ENCODE measurements at places on chromosomes 1 and 21. TPM values are rescaled to one million over a fixed set of nuclear protein-coding genes. Genes with fewer than 3 reads are reported as not detected.
A peak's percentile ranks its signal among the peaks of the same experiment; 100 is the strongest.

GRCh38 chr1:229035748-229036082 is 235.2 kb upstream of the RAB4A start:
- DNase-seq: no peak

RLF gene
- 21.3 TPM for total RNA-seq

GRCh38 chr21:26788790-26789189 is 56.4 kb downstream of the ADAMTS1 start:
- DNase-seq: no peak

DNA sequence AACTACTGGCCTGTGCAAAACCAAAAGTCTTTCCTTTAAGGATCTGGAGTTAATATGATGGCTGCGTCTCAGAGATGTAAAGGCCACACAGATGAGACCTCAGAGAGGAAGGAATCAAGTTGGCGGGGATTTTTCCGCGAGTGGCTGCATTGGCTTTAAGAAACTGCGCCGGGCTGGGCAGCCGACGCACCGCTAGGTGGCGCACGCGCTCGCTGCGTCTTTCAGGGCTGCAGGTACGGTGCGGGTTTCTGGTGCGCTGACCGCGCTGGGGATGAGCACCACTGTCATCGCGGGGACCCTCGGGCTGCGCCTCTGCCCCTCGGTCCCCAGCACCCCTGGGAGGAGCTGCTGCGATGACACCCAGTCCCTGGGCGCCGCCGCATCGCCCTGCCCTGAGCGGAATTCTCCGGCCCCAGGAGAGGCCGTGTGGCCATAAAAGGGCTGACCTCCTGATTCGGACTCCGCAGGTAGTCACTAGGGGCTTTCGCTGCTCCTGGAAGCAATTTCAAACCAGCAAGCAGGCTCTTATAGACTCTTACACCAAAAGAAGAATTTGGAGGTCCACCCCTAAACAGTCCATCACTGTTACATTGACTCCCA is 241.0 kb downstream of the KCNJ6 start:
- DNase-seq: peak; percentile 56

PLEKHA6 gene
- 0.57 TPM for total RNA-seq

TMEM53 gene
- 1.9 TPM for total RNA-seq

GRCh38 chr1:240424740-240425464 is 187.1 kb downstream of the GREM2 start:
- no peak for DNase-seq

PMF1 gene
- 44.0 TPM for total RNA-seq

DPT gene
- total RNA-seq: not detected

GRCh38 chr1:8176279-8176678 is 141.6 kb upstream of the SLC45A1 start:
- no peak for DNase-seq
